ENCODE measurements at places on chromosomes 3 and 15. TPM values are rescaled to one million over a fixed set of nuclear protein-coding genes. Genes with fewer than 3 reads are reported as not detected.

DNA sequence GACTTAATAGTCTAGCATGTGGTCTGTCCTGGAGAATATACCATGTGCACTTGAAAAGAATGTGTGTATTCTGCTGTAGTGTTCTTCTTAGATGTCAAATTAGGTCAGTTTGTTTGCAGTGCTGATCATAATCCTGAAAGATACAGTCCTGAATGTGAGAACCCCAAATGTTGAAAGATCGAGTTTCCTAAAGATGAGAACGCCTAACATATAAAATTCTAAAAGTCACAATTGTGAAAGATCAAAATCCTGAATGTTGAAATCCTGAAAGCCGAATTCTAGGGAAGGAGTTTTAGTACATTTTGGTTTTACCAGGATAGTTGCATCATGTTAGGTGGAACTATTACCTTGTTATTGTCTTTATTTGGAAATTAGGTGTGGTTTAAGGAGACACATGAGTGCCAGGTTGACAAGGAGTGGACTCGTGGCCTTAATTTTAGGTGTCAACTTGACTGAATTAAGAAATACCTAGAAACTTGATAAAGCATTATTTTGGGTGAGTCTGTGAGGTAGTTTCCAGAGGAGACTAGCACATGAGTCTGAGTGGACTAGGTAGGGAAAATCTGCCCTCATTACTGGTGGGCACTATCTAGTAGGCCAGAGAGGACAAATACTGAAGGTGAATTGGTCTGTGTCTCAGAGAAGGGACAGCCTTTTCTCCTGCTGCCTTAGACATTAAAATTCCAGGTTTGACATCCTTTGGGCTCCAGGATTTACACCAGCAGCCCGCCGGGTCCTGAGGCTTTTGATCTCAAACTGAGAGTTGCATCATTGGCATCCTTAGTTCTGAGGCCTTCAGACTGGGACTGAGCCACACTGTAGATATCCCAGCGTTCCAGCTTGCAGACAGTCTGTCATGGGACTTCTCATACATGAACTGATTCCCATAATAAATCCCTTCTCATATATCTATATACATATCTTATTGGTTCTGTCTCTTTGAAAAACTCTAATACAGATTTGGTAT, 77.1 kb downstream of the LRRC28 start:
- DNase-seq, result no peak

GRCh38 chr15:66765478-66766281, 63.6 kb downstream of the SMAD6 start:
- peak; percentile 96 for DNase-seq

DNA sequence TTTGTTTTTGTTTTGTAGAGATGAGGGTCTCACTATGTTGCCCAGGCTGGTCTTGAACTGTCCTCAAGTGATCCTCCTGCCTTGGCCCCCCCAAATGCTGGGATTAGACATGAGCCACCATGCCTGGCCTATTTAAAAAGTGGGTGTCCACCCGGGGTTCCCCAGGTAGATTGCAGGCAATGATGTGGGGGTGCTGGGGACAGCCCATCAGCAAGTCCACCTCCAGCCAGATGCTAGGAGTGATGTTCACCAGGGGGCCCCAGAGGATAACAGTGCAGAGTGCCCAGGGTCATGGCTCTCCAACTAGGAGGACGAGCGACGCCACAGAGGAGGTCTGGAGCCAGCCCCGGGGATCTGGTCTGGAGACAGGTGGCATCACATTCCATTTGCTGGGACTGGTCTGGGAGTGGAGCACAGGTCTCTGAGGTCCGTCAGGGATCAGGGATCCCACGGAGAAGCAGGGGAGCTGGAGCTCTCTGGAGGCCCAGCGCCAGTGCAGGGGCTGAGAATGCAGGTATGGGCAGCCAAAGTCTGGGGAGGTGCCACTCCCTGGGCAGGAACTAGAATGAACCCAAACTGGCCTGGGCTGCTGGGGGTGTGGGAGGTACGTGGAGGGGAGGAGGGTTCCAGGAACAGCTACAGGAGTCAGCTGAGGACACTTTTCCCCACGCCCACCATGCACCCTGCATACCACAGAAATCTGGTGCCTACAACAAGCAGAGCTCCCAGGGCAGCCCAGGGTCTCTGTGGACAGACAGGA, 51.2 kb upstream of the PCSK6 start:
- no peak for DNase-seq

DNA sequence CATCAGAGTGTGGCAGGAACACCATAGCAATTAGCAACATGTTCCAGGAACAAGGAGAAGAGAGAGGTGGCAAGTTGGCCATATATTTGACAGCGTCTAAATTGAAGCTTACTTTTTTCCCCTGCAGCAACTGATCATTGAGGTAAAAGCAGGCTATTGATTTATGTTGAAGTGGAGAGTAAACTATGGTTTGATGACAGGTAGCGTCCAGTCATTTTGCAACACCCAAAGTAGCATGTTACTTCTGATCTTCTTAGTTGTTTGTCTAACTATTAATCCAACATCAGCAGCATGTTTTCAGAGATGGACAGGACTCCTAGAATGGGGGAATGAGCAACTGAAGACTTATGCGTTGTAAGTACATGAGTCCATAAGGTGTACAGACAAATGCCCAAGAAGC, 225.8 kb downstream of the ZPLD1 start:
- no peak for DNase-seq

GRCh38 chr3:100106531-100107141, 7.7 kb downstream of the FILIP1L start:
- no peak for DNase-seq

DNA sequence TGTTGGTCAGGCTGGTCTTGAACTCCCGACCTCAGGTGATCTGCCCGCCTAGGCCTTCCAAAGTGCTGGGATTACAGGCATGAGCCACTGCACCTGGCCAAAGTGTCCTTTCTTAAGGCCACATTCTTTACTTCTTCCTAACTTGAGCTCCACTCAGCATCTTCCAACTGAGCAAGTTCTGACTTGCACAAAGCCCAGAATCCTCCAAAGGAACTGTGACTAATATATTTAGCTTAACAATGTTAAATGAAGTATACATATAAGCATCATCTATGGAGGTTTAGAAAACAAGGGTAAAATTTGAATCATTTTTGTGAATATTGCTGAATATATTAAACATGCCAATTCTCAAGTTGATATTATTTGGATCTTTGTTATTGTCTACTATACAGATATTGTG, 93.7 kb downstream of the SHQ1 start:
- DNase-seq, result no peak

- no peak for DNase-seq
Measured at GRCh38 chr3:105793040-105793439, 75.8 kb downstream of the CBLB start.

DNA sequence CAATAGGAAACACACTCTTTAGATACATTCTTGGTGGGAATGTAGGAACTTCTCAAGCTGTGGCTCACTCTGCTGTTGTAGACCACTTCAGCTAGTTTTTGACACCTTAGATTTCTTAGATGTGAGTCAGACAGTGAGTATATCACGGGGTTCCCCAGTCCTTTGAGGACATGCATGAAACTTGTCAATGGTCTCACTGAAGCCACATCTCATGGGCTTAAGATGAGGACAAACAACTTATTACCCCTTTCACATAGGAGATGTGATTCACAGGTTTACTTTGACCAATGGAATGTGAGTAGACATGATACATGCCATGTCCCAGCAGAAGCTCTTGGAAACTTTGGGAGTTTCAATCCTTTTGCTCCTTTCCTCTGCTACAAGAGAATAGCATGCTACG, 325.5 kb downstream of the CHST2 start:
- no peak for DNase-seq

- no peak for DNase-seq
Measured at GRCh38 chr3:38595393-38595792, 54.1 kb downstream of the SCN5A start.

ATP13A4 gene
- polyA plus RNA-seq, result 3.0 TPM

- no peak for DNase-seq
Measured at GRCh38 chr3:107817076-107817475, 273.8 kb downstream of the CD47 start.

- peak; percentile 76 for DNase-seq
Measured at GRCh38 chr3:66971891-66972551, 26.1 kb upstream of the KBTBD8 start.

ZNF80 gene
- not detected for polyA plus RNA-seq

AMIGO3 gene
- polyA plus RNA-seq, result 2.3 TPM

DNA sequence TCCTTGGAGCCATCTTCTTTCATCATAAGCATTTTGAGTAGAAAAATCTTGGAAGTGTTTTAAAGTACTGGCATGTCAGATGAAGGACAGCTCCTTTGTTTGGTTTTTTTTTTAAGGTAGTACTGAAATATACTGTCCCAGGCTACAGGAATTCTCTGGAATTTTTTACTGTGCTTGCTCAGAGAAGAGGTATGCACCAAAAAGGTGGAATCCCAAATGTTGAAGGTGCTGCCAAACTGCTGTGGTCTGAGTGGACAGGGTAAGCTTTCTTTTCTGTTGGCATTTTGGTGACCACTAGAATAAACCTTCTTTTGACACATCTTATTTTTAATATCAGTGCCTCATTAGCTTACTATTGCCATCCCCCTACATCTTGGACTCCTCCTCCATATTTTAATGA, 7.2 kb downstream of the GNL3 start:
- no peak for DNase-seq

GRCh38 chr3:67312155-67312554, 314.0 kb downstream of the KBTBD8 start:
- DNase-seq, result no peak

ETV5 gene
- polyA plus RNA-seq, result 26.4 TPM

TGM4 gene
- polyA plus RNA-seq, result 0.13 TPM

DNA sequence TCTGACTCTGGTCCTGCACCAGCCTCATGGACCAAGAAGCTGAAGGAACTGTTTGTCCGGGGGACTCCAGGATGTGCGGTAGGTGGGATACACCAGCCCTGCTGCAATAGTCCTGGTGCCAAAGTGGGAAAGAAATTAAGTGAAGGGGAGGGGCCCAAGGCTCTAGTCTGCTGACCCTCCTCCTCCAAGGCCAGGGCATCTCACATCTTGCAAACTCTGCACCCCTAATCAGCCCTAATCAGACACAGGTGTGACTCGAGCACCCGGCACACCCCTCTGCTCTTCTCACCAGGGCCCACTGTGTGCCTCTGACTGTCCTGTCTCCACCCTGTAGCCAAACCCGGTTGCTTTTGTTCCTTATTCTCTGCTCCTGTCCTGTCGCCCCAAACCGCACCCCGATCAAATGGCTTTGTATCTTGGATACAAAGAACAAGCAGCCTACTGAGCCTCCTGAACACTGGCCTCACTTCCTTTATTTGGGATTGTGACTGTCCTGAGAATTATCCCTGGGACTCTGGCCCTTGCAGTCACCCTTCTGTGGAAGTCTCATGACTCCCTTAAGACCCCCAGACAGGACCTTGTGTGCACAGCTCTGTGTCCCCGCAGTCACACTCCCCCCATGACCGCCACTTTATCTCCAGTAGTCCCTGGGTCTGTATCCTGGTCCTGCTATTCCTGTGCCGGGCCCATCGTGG, 26.7 kb upstream of the SLC41A3 start:
- no peak for DNase-seq

GOLGA8G gene
- polyA plus RNA-seq, result 0.04 TPM

GRCh38 chr3:29972320-29972993, 633.9 kb upstream of the TGFBR2 start:
- no peak for DNase-seq

GRCh38 chr3:27356976-27357375, 12.2 kb downstream of the NEK10 start:
- no peak for DNase-seq

GRCh38 chr15:77375133-77375532, 44.8 kb downstream of the PEAK1 start:
- no peak for DNase-seq

P2RY14 gene
- 0.27 TPM for polyA plus RNA-seq

GRCh38 chr3:134836921-134837320, 41.9 kb downstream of the EPHB1 start:
- DNase-seq, result no peak

- no peak for DNase-seq
Measured at GRCh38 chr3:76997733-76998132, 42.2 kb upstream of the ROBO2 start.

DNA sequence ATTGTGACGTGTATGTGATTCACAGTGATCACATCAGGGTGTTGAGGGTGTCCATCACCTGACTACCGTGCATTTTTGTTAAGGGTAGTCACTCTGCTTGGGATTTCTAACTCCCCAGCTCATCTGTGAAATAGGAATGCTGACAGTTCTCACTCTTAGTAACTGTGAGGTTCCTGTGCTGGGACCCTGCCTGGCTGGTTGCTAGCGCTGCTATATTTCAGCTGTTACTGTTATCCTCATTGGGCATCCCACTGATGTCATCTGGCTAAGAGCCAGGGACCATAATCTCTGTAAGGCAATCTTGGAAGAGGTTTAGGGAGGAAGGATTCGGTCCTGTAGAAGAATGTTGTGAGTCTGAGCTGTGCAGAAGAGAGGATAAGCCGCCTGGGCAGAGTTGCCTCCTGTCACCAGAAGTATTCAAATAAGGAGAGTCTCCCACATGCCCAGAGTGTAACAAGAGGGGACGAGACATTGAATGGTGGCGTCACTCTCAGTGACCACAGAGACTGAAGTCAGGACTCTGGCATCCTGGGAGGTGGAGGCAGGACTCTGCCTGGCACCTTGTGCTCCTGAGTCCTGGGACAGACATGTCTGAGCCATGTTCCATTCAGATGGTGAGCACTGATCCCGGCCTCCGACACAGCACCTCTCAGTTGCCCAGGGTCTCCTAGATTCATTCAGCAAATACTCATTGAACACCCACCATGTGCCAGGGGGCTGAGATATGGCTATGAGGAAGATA, 52.2 kb downstream of the FBLN2 start:
- DNase-seq, result peak; percentile 36

- no peak for DNase-seq
Measured at GRCh38 chr3:119630880-119631329, 29.5 kb downstream of the POPDC2 start.

GRCh38 chr3:119161240-119161639, 12.2 kb upstream of the UPK1B start:
- no peak for DNase-seq

SLC51A gene
- 17.8 TPM for polyA plus RNA-seq

HDGFL3 gene
- 81.2 TPM for polyA plus RNA-seq

DNA sequence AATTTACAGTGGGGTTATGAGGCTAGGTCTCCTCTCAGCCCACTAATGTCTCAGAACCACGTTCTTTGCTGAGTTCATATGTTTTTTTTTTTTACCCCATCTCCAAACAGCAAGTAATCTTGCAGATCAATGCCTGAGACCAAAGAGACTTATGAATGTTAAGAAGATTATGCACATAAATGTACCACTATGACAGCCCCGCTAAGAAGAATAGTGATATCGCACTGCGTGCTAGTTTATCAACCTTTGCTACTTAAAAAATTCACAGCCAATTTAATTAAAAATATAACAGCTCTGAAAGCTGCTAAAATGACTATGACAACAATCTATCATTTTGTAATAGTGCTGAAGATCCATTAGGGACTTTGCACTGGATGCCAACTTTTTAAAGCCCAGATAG, 739.0 kb upstream of the CFAP20DC start:
- no peak for DNase-seq

GRCh38 chr3:15164340-15164739, 41.7 kb upstream of the CAPN7 start:
- DNase-seq, result peak; percentile 85

DNA sequence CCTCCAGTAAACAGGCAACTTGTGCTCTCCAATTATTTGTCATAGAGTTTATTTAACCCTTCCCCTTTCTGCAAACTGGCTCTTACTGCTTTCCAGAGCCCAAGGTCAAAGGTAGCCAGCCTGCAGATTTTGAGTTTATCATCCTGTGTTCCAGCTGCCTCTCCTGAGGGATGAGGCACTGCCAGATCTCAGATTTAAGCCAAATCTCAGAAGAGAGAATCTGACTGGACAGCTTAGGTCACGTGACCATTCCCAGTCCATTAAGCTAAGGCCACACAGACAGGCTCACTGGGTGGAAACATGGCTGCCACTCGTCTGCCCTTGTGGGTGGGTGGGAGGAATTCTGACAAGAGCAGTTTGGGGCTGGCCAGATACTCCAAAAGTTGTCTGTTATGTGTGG, 8.6 kb upstream of the SIAH2 start:
- no peak for DNase-seq
